ENCODE measurements at places on chromosomes 6 and 20. TPM values are rescaled to one million over a fixed set of nuclear protein-coding genes. Genes with fewer than 3 reads are reported as not detected.

DNA sequence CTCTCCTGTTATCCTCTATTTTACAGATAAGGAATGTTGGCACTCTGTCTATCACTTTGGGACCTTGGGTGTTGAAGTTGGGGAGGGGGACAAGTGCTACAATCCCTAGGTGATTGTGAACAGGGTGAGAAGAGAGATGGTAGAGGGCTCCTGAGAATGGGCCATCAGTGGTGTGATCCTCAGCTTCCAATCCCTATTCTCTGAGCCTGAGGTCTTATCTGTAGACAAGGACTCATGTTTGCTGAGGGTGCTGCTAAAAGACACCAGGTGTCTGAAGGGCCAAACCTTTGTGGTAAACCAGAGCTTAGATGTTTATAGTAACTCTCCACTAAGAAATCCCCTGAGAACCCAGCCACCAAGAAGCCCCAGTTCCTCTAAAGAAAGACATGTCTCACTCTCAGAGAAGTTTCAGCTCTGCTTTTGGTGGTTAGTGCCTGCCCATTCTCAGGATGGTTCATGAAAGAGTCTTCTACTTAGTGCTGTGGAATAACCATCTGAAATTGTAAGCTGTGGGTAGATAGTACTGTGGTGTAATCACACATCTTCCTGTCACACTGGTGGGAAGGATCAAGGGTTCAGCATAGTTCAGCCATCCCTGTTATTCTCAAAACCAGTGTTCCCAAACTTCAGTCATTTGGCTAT lies 58.2 kb upstream of the IL20RA start:
- no peak for DNase-seq

- DNase-seq: no peak
These were observed 117.8 kb downstream of the SLC23A2 start for GRCh38 chr20:4883546-4883945.

- no peak for DNase-seq
These were observed 90.9 kb upstream of the INSM1 start for GRCh38 chr20:20276811-20277530.

DNA sequence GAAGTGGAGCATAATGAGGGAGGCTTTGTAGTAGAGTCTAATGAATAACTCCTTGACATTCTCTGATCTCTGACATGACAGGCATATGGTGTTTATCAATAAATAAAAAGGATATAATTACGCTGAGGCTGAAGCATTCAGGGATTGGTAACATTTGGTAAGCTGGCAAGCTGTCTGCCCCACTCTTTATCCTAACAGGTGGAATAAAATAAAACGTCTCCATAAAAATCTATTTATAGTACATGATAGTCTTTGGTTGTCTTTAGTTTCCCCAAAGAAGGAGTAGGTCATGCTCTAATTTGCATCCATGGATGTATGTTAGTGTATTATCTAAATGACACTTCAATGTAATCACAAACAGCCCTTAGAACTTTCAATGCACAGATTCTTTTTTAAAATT lies 30.9 kb upstream of the RBM24 start:
- DNase-seq: no peak

DUSP15 gene
- total RNA-seq: 2.5 TPM

PTK6 gene
- 2.0 TPM for total RNA-seq

CEBPB gene
- 26.8 TPM for total RNA-seq

POPDC3 gene
- total RNA-seq: 45.7 TPM

LGSN gene
- total RNA-seq: not detected
